ENCODE measurements at places on chromosomes 5 and 9.

- DNase-seq: no peak
Measured at GRCh38 chr9:3858961-3859360, 333.2 kb upstream of the RFX3 start.

DNA sequence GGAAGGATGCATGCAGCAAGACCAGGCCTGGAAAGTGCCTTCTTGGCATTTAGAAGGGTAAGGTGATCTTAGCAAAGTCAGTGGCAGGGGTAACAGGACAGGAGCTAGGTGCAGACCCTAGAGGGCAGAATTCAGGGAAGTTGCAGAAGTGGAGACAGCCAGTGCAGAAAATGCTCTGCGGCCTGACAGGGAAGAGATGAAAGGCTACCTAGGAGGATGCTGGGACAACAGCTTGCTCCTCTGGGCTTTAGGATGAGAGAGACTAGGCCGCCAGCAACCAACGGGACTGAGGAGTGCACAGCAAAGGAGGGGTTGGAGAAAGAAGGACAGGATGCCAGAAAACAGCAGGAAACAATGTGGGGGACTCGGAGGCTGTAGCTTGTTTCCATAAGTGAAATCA lies 219.9 kb downstream of the FSTL4 start:
- DNase-seq: no peak

- no peak for DNase-seq
Measured at GRCh38 chr5:150411245-150411979, 1.3 kb downstream of the CD74 start.

- no peak for DNase-seq
Measured at GRCh38 chr5:153831973-153832372, 206.7 kb downstream of the FAM114A2 start.

DNA sequence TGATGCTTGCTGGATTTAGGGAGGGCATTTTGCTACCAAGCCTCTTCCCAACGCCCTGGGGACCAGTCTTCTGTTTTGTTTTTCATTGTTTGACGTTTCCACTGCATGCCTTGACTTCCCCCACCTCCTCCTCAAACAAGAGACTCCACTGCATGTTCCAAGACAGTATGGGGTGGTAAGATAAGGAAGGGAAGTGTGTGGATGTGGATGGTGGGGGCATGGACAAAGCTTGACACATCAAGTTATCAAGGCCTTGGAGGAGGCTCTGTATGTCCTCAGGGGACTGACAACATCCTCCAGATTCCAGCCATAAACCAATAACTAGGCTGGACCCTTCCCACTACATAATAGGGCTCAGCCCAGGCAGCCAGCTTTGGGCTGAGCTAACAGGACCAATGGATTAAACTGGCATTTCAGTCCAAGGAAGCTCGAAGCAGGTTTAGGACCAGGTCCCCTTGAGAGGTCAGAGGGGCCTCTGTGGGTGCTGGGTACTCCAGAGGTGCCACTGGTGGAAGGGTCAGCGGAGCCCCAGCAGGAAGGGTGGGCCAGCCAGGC lies 23.0 kb downstream of the PCDHGC5 start:
- no peak for DNase-seq

DNA sequence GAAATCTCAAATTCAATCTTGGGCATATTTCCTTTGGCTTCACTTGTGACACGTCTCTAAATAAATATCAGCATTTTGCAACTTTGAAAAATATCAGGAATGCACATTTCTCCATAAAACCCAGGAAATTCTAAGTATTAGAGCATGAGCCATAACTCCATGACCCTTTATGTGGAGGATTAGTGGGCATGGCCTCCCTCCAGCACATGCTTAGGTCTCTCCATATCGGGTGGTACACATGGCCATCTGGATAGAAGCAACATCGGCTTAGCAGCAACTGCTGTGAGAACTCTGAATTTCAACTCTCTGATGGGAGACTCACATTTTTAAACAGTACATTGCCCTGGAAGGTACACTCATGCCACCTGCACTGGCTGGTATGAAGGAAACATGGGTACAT lies 73.7 kb upstream of the EGFLAM start:
- DNase-seq: no peak

DNA sequence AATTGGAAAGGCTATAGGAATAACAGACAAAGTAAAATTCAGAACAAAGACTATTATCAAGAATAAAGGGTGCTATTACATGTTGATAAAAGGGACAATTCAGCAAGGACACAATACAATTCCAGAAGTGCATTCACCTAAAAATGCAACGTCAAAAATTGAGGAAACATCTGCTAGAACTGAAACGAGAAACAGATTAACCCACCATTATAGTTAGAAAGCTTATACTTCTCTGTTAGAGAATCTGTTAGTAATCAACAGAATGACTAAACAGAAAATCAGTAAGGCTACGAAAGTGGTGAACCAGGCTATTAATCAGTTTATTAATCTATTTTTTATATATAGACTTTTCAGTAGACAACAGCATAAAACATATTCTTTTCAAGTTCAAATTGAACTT lies 14.8 kb downstream of the FCN1 start:
- DNase-seq: no peak

DNA sequence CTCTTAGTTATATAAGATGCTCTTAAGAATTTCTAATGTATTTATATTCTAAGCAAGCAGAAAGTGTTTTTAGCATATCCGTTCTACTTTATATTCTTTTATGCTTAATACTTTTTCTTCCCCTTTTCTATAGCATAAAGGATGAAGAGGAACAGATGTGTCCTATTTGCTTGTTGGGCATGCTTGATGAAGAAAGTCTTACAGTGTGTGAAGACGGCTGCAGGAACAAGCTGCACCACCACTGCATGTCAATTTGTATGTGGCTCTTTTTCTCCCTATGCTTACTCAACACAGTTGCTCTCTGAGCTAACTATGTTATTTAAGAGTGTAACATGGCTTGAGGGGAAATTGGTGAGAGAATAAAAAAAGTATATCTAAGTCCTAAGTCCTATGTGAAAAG lies 37.6 kb upstream of the SETD9 start:
- no peak for DNase-seq

- peak; percentile 92 for DNase-seq
Measured at GRCh38 chr9:133787754-133788025, 49.5 kb upstream of the SARDH start.

GRCh38 chr9:115747731-115748130 lies 405.9 kb upstream of the PAPPA start:
- DNase-seq: no peak

DNA sequence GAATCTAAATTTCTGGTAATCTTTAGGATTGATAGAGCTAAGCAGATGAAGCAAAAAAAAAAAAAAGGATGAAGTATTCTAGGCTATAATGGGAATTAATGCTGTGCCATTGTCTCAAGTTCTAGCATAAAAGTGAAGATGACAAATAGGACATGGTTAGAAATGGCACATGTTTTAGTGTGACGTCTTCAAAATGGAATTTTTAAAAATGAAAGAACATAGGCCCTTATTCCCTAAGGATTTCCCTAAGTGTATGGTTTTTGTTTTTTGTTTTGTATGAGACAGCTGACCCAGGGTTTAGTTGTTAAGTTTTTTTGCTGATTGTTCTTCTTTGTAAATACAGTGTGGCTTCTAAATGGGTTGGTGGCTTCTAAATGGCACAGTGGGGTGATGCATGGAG lies 7.1 kb downstream of the TLE4 start:
- no peak for DNase-seq

- no peak for DNase-seq
Measured at GRCh38 chr9:132671620-132672412, 1.6 kb downstream of the GTF3C4 start.

DNA sequence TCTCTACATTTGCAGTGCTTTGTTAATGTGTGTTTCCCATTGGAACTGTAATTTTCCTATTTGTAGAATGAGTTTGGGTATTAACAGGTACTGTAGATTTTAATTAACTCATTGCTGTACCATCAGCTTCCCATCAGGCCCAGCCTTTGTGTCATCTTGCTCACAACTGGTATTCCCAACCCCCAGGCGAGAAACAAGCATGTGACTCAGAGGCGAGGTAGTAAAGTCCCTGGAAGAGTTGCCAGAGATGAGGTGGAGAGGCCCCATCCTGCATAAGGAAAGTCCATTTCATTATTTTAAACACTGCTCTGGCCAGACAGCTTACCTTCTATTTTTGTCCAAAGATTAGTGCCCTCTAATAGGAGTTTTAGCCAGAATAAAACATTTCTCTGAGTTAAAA lies 29.9 kb downstream of the ADCY2 start:
- DNase-seq: no peak

DNA sequence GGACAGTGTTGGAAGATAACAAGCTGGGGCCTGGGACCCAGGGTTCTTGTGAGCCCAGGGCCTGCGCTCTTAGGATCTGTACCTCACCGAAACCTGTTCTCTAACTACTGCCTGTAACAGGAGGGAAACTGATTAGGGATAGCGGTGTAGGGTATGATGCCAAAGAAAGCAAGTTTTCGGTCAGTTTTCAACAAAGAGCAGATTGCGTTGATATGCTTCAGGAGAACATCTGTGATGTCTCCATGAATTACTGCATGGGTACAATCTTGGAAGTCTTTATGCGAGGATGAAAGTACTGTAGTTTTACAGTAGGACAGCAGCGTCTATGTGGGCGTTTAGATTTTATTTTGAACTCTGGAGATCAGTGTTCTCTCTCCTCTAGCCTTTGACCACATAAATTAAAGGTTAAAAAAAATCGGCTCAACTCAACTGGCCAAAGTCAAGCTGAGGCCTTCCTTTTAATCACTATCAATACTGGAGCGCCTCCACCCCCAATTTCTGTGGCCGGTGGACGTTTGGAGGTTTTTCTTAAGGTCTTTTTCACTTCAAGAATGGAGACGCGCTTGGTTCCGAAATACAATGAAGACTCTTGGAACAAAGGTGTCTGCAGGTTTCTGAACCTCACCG lies 3.0 kb downstream of the NFIL3 start:
- no peak for DNase-seq

DNA sequence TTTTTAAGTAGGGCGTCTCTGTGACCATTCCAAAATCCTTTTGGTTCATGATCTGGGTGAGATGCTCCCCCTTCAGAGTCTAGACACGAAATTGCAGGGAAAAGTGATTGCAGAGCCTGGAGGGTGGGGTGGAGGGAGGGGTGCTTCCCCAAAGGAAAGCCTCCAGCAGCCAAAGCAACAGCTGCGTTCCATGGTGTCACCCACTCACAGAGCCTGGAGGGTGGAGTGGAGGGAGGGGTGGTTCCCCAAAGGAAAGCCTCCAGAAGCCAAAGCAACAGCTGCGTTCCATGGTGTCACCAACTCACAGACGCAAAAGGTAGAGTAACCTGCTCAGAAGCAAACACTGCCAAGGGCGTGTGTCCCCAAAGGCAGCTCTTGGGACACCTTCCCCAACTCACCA lies 22.6 kb downstream of the SLC6A18 start:
- DNase-seq: no peak

GRCh38 chr9:84570482-84571154 lies 98.9 kb upstream of the NTRK2 start:
- DNase-seq: no peak

GRCh38 chr5:178126556-178126955 lies 4.3 kb upstream of the RMND5B start:
- DNase-seq: no peak

DNA sequence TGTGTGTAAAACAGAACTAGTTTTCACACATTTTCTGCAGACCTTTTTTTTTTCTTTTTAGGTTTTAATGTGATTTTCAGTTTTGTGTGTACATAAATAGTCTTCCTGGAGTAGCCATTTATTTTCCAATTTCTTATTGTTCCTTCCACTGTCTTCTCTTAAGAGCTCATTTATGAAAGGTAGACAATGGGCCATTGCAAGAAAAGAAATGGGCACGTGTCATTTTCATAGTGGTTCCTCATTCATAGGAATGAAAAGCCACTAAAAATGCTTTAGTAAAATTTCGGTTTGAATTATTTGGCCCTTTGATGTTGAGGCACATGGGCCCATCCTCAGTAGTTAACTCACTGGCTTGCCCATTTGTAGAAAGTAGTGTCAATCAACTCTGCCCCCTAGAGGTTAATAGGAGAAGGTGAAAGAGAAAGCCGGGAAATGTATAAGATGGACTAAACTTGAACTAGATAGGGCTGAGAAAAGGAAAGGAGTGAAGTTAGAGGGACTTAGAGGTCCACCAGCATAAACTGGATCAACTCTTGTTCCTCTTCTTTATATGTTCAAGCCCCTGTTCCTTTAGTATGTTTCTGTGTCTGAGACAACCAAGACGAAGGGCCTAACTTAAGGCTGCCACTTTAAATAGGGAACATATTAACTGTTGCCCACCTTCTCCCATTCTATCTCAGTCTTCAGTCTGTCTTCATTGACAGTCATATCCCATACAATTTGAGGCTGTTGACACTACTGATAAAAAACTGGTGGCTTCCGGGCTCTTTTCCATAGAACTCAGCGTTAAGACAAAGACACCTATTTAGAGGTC lies 72.6 kb downstream of the SMARCA2 start:
- DNase-seq: no peak

GRCh38 chr9:98146101-98146991 lies 27.3 kb upstream of the TRIM14 start:
- DNase-seq: no peak

- DNase-seq: no peak
Measured at GRCh38 chr5:177256296-177256695, 47.2 kb downstream of the RAB24 start.

- DNase-seq: no peak
Measured at GRCh38 chr5:160462167-160462566, 40.5 kb downstream of the PTTG1 start.

GRCh38 chr9:127558581-127559246 lies 53.4 kb upstream of the STXBP1 start:
- no peak for DNase-seq

- DNase-seq: no peak
Measured at GRCh38 chr9:37025071-37025822, 8.8 kb downstream of the PAX5 start.

GRCh38 chr9:86503314-86503713 lies 149.1 kb upstream of the TUT7 start:
- no peak for DNase-seq

GRCh38 chr9:68668127-68668526 lies 36.9 kb upstream of the PIP5K1B start:
- no peak for DNase-seq

- no peak for DNase-seq
Measured at GRCh38 chr5:16510098-16510497, 44.5 kb upstream of the ZNF622 start.

DNA sequence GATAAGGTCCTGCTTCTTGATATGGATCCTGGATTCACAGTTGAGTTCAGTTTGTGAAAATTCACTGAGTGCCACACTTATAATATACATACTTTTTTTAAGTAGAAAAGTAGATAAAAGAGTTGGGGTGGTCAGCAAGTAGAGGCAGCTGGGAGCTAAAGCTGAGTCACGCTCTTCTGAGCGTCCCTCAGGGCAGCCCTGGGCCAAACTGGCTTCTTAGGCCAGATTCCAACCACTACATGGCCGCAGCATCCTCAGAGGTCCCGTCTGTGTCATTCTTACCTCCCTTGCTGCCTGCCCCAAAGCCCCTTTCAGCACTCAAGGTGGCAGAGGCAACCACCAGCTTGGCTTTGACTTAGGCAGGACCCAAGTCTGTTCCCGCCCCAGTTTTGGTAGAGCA lies 123.3 kb upstream of the TBC1D2 start:
- no peak for DNase-seq

- no peak for DNase-seq
Measured at GRCh38 chr9:111051400-111051799, 13.1 kb upstream of the LPAR1 start.

Measured in 8988T (cell line).